GM04503 (cell line): ENCODE measurements at places on chromosomes 6 and 20.

- no peak for DNase-seq
Measured at GRCh38 chr6:160051390-160051789, 70.2 kb upstream of the SLC22A1 start.

- no peak for DNase-seq
Measured at GRCh38 chr6:111757342-111757741, 115.9 kb downstream of the FYN start.

DNA sequence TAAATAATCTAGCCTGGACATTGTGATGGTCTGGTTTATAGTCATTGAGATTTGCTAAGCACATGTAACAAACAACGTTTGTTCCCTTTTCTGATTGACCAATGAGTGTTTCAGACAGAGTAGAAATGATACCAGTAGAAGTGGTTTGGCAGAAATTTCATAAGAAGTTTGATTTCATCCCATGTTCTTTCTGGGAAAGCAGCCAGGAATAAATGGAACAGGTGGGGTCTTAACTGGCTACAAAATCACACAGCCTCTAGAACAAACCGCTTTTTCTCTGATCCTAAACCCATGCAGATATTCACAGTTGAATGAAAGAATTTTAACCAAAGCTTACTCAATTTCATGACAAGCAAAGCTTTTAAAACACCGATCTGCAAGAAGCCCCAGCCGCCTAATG is 227.5 kb downstream of the UST start:
- no peak for DNase-seq

GRCh38 chr20:37758332-37758731 is 64.5 kb downstream of the CTNNBL1 start:
- DNase-seq = no peak
